ENCODE measurements at places on chromosomes 12 and 14.

DNA sequence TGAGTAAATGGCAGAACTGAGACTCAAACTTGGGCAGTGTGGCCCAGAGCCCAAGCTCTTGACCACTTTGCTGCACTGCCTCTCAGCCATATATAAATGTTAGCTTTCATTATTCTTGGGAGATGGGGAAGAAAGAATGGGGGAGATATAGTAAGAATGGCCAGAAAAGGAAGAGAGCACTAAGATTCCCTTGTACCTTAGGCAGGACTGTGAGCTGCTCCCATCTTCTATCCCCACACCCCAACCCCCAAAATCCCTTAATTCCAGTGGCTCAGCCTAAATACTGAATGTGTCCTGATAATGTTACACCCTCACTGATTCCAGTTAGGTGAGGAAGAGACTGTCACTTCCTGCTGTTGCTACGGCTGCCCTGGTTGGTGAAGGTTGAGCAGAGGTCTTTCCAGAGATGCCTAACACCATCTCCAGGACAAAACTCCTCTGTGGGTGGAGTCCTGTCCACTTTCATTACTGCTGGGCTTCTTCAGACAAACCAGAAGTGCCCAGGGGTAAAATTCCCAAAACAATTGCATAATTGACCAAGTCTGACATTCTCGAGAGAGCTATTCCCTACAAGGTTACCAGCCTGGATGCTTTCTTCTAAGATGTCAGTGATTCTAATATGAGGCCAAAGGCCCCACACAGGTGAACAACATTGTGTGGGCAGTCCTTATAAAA lies 51.8 kb downstream of the GNG2 start:
- DNase-seq, result no peak

DNA sequence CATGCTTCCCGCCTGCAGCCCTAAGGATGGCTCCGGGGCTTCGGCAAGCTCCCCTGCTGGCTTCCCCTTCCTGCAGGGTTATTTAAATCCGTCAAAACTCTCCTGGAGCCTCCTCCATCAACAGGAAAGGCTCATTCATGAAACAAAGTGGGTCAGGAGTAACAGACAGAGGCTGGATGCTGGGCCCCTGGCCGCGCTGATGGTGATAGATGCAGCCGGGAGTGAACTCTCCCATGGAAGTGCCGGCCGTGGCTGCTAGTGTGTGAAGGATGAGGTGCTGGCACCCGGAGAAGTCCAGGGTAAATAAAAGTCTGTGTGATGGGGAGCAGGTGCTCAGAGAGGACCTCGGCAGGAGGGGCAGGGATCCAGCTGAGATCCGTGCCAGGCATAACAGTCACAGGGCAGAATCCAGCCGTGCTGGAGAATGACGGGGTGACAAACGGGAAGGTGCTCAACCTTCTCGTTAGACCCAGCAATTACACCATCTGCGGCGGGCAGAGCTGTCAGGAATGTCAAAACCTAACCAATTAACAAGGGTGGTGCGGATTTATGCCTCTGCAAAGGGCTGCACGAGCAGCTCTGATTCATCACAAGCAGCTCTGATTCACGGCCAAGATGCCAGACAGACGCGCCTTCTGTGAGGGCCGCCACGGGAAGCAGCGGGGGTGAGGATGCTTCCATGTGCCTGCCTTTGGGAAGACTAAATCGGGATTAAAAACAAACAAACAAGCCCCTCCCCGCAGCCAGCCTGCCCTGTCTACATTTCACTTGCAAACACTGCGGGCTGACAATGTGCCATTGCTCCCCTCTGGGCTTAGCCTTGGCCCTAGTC lies 55.6 kb downstream of the SYNE3 start:
- no peak for DNase-seq

GRCh38 chr12:123199936-123200335 lies 33.0 kb downstream of the MPHOSPH9 start:
- no peak for DNase-seq

- no peak for DNase-seq
Observed at GRCh38 chr14:66496911-66497310, 10.7 kb downstream of the CCDC196 start.

- DNase-seq, result no peak
Observed at GRCh38 chr12:70043490-70044138, 199.6 kb upstream of the CNOT2 start.
